CD4-positive, CD25-positive, alpha-beta regulatory T cell (primary cell): ENCODE measurements at places on chromosomes 3 and 15.

GRCh38 chr3:25144430-25144829, 283.6 kb upstream of the RARB start:
- DNase-seq: no peak

GRCh38 chr15:39451121-39451688, 129.7 kb upstream of the THBS1 start:
- no peak for DNase-seq

GRCh38 chr3:178435575-178435974, 100.7 kb upstream of the KCNMB2 start:
- DNase-seq: no peak

GRCh38 chr3:193773266-193774220, 180.5 kb downstream of the OPA1 start:
- DNase-seq: no peak

GRCh38 chr3:129558081-129558771, 15.3 kb downstream of the H1-8 start:
- DNase-seq: no peak

GRCh38 chr3:178895178-178895789, 176.3 kb downstream of the ZMAT3 start:
- DNase-seq: no peak

DNA sequence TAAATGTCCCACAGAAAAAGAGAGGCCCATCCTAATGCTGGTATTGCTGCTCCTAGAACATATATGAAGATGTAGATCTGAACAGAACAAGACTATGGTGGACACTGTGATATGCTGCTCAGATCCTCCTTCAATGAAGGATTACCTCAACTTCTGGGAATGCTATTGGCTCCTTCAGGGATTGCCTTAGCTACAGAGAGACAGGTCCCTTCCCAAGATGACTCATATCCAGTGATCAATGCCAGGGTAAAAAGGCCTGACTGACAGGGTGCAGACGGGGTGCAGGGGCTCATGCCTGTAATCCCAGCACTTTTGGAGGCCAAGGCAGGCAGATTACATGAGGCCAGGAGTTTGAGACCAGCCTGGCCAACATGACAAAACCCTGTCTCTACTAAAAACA, 20.5 kb upstream of the STAG1 start:
- no peak for DNase-seq

GRCh38 chr3:25143356-25144025, 284.6 kb upstream of the RARB start:
- DNase-seq: no peak

- no peak for DNase-seq
Measured at GRCh38 chr3:32817558-32818228, at the start of gene TRIM71. TSS of gene TRIM71 (plus strand) at chr3:32817997. CDS start at chr3:32818081, 84 bp downstream.

- no peak for DNase-seq
Measured at GRCh38 chr3:37740471-37740870, 121.2 kb upstream of the CTDSPL start.

DNA sequence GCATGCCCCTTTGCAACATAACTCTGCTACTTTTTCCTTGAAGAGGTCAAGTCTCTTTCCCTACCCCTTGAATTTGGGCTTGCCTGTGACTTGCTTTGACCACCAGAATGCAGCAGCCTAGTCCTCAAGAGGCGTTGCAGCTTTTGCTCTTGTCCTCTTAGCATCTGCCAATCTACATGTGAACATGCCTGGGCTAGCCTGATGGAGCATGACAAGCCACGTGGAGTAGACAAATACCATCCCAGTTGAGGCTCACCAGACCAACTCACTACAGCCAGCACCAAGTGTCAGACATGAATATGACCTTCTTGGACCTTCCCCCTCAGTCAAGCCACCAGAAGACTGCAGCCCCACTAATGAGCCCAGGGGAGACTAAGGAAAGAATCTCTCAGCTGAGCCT, 32.9 kb downstream of the AMOTL2 start:
- no peak for DNase-seq

- no peak for DNase-seq
Measured at GRCh38 chr3:137171834-137172603, 214.2 kb downstream of the IL20RB start.

DNA sequence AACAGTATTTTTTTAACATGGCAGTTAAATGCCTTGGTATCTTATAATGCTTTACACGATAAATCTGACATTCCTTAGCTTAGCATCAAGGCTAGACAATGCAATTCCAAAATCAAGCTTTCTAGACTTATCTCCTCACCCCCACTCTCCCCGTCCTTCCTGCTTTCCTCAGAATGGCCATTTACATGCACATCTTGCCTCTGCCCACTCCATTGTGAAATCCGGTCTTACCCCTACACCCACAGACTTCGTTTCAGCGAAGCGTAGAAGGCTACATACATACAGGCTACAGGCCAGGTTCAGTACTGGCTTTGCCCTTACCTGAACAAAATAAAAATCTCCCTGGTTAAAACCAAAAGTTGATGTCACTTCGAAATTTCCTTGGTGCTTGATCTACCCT, 58.6 kb upstream of the SLC12A8 start:
- DNase-seq: no peak

GRCh38 chr3:86973440-86973839, 17.5 kb downstream of the VGLL3 start:
- no peak for DNase-seq

DNA sequence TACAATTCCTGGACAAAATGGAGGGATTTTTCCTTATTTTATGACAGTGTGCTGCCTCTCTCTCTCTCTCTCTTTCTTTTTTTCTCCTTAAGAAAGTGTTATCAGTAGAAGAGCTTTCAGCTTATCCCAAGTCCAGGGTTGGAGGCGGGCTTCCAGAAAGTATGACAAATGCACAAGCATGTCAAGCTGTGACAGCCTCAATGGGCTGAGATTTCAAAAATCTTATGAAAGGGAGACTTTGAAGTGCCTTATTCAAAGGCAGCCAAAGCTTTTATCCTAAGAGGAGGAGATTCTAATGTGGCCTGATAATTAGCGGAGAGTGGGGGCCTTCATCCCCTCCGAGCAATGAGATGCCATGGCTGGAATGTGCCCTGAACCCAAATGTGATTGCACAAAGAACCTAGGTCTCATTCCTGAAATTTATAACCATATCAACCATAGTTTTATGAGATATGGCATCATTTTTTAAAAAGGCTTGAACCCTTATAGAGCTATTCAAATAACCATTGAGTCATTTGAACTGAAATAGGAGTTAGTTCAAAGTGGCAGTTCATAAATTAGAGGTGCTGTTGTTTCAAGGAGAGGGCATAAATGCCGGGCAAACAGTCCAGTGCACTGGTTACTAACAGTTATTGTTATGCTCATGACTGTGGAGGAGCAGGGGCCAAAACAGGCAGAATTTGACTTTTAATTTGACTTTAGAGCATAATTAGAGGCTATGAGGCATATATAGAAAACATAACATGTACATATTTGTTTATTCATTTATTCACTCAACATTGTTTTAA, 261.6 kb upstream of the THRB start:
- no peak for DNase-seq

GRCh38 chr3:183878071-183878470, 6.6 kb downstream of the PARL start:
- DNase-seq: no peak
